Cardiac muscle cell (in vitro differentiated cells and primary cell): ENCODE measurements at places on chromosomes 13 and 19. TPM values are rescaled to one million over a fixed set of nuclear protein-coding genes. Genes with fewer than 3 reads are reported as not detected.

GRCh38 chr13:41454170-41454569 lies 3.2 kb upstream of the RGCC start:
- H3K4me1 ChIP-seq: no peaks in the 10 kb centered on the region
- no peak overlapping the region for H3K4me3 ChIP-seq
- no peak for DNase-seq
- no peak overlapping the region for H3K27ac ChIP-seq
- peaks cover 60% of the 10 kb centered on the region for H3K27me3 ChIP-seq
- H3K36me3 ChIP-seq: no peaks in the 10 kb centered on the region

GRCh38 chr13:76890021-76890420 lies 3.8 kb upstream of the KCTD12 start:
- peaks cover 8% of the 10 kb centered on the region for H3K4me1 ChIP-seq
- peaks cover 34% of the 10 kb centered on the region for H3K27me3 ChIP-seq
- H3K4me3 ChIP-seq: no peak overlapping the region
- DNase-seq: no peak
- H3K27ac ChIP-seq: no peak overlapping the region

DNA sequence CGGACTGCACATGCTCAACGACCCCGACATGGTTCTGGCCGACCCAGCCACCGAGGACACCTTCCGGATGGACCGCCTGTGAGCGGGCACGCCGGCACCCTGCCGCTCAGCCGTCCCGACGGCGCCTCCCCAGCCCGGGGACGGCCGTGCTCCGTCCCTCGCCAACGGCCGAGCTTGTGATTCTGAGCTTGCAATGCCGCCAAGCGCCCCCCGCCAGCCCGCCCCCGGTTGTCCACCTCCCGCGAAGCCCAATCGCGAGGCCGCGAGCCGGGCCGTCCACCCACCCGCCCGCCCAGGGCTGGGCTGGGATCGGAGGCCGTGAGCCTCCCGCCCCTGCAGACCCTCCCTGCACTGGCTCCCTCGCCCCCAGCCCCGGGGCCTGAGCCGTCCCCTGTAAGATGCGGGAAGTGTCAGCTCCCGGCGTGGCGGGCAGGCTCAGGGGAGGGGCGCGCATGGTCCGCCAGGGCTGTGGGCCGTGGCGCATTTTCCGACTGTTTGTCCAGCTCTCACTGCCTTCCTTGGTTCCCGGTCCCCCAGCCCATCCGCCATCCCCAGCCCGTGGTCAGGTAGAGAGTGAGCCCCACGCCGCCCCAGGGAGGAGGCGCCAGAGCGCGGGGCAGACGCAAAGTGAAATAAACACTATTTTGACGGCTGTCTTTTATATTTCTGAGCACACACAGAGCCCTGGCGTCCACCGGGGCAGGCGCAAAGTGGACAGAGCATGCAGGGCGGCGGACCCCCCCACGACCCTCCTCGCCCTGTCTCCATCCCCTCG lies 13.6 kb downstream of the COMP start:
- peaks cover 45% of the 10 kb centered on the region for H3K27me3 ChIP-seq
- H3K36me3 ChIP-seq: no peaks in the 10 kb centered on the region
- no peaks in the 10 kb centered on the region for H3K4me1 ChIP-seq
- no peak overlapping the region for H3K4me3 ChIP-seq
- H3K27ac ChIP-seq: no peak overlapping the region
- DNase-seq: no peak

DNA sequence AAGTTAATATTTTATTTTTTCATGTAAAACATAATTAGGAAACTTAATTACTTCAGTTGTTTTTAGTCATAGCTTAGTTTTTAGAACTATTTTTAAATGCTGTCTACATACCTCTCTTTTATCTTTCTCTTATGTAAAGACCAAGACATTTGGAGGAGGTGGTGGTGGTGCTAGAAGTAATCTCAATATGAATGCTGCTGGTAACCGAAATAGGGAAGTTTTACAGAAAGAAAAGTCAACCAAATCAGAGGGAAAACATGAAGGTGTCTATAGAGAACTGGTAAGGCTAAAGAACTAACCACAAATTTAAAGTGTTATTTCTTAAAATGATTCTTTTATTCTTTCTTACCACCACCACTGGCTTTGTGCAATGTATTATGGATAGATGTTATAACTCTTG lies 97.3 kb downstream of the TDRD3 start:
- no peaks in the 10 kb centered on the region for H3K4me1 ChIP-seq
- H3K4me3 ChIP-seq: no peak overlapping the region
- no peak overlapping the region for H3K27ac ChIP-seq
- peaks cover 11% of the 10 kb centered on the region for H3K36me3 ChIP-seq
- no peak for DNase-seq

DNA sequence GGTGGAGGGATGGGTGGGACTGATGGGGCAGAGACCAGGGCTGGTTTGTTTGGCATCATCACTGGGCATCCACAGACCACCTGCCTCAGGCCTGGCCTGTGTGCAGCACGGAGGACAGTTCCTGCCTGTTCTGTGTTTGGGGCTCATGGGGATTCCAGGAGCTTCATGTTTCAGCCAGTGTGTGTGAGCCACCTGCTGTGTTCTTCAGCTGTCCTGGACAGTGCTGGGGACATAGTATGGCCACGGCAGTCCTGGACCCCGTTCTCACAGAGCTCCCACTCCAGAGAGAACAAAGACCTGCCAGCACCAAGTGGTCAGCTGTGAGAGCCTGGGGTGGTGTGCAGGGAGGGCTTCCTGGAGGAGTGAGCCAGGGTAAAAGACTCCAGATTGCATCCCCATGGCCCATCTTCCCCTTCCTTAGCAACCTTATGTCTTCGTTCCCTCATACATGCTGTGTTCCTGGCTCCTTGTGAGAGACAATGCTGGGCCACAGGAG lies 2.0 kb upstream of the CCDC97 start:
- H3K36me3 ChIP-seq: peaks cover 46% of the 10 kb centered on the region
- H3K27me3 ChIP-seq: no peaks in the 10 kb centered on the region
- H3K4me1 ChIP-seq: peaks cover 9% of the 10 kb centered on the region
- H3K27ac ChIP-seq: peak overlapping the region; percentile 76
- DNase-seq: no peak

DNA sequence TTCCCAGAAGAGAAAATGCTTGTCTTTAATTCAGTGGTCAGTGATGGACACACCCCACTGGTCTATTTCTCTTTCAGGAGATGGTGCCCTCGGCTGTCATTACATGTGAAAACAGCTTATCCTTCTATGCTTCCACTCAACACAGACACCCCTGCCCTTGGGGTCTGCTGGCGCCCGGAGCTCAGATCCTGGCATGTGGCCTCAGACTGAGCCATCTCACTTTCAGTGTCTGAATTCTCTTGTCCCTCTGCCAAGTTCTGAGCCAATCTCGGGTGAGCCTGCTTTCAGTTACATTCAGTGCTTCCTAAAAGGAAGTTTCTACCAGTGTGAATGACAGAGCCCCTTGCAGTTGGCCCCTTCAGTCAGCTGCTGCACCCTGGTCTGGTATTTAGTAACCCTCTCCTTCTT lies 293.6 kb downstream of the DNAJC15 start:
- peaks cover 15% of the 10 kb centered on the region for H3K4me1 ChIP-seq
- no peak overlapping the region for H3K27ac ChIP-seq
- no peaks in the 10 kb centered on the region for H3K27me3 ChIP-seq
- DNase-seq: no peak

Gene ZNF470
- 5.7 and 8.0 TPM in 2 replicates for total RNA-seq
